Vagina (tissue), 2 donors: ENCODE measurements at places on chromosomes 2 and 18.

GRCh38 chr18:13296867-13297574, 78.5 kb downstream of the LDLRAD4 start:
- DNase-seq: no peak

DNA sequence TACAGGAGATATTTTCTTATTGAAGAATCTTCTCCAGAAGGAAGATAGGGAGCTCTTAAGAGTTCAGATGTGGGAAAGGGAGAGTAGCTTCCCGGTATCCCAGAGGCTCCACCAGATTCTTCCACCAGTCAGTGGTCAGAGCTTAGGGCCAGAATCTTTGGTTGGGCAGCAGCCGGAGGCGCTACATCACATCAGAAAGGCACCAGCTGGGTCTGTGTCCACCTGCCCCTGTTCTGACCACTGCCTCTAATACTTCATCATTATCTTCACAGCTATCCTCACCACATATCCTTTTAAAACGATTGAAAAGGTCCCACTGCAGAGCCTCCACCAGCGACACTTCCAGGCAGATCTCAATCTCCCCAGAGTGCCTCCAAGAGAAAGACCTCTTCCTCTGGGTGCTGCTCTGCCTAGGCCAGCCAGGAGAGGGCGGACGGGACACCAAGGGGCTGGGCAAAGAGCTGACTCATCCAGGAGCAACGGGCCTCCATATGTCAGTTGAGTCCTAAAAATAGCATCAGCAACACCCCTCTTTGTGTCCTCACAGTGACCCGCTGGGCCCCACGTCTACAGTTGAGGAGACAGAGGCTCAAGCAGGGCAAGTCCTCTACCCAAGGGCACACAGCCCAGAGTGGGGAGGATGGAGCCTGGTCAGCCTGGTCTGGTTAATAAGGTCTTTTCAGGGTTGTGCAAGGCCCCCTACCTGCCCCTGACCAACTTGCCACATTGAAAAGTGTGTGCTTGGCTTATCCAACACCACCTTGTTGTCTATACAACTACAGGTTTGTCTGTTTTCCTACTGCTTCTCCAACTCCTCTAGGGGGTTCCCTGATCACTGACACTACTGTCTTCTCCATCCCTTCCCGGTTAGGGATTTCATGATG, 81.2 kb downstream of the ADD2 start:
- peak; percentile 67 for DNase-seq

- DNase-seq: no peak
These were observed 1251.6 kb upstream of the ZEB2 start for GRCh38 chr2:145771525-145771924.

DNA sequence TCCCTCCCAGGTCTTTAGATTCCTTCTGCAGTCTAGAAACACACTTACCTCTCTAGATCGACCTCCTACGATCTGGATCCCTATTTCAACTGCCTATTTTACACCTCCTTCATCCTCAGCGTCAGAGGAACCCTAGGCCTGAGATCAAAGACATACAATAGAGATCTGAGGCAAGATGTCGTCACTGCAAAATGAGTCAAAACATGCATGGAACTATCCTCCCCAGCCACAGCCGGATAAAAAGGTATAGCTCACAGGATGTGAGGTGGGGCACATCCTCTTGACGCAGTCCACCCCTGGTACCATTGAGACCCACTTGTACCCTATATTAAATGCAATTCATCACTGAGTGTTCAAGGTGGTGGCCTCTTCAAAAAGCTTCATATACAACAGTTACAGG, 63.7 kb upstream of the DNAJC10 start:
- DNase-seq: no peak

DNA sequence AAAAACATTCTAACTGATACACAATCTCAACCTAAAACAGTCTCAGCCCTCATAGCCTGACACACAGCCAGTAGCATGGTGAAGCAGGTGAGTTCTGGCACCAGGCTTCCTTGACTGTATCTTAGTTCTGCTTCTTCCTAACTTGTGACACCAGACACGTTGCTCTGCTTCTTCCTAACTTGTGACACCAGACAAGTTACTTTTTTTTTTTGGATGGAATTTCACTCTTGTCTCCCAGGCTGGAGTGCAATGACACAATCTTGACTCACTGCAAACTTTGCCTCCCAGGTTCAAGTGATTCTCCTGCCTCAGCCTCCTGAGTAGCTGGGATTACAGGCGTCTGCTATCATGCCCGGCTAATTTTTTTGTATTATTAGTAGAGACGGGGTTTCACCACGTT, 6.7 kb upstream of the ATG16L1 start:
- DNase-seq: no peak
